Esophagus muscularis mucosa (tissue), 4 donors: ENCODE measurements at places on chromosomes 2 and 18. TPM values are rescaled to one million over a fixed set of nuclear protein-coding genes. Genes with fewer than 3 reads are reported as not detected.

GRCh38 chr18:11845654-11846053 lies 5.6 kb upstream of the CHMP1B start:
- DNase-seq, result no peak

GRCh38 chr2:177551989-177552421 lies 159.4 kb downstream of the AGPS start:
- DNase-seq, result no peak

DNA sequence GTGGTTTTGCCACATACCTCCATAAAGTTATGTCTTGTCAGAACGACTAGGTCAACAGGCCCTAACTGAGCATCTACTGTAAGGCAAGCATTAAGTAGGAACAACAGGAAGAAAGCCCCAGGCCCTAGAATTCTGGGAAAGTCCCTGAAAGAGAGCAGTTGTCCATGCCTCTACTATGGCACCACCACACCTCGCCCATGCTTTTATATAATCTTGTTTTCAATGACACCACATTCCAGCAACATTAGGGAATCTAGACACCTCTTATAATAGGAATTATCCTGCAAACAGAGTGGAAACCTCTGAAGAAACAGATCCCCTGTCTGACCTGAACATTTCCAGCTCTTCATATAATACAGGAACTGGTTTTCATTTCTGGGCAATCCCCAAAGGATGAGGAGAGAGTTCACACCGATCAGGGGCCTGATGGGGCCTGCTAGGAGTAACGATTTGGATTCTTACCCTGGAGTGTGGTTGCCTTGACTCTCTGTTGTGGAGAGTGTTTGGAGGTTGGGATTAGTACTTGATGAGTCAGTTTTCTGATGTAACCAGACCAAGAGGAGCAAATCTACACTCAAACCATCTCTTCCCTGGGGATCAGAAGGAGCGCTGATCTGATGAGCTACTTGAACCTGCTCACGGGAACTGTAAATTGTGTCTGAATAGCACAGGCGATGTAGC lies 31.9 kb upstream of the CEP68 start:
- no peak for DNase-seq

DNA sequence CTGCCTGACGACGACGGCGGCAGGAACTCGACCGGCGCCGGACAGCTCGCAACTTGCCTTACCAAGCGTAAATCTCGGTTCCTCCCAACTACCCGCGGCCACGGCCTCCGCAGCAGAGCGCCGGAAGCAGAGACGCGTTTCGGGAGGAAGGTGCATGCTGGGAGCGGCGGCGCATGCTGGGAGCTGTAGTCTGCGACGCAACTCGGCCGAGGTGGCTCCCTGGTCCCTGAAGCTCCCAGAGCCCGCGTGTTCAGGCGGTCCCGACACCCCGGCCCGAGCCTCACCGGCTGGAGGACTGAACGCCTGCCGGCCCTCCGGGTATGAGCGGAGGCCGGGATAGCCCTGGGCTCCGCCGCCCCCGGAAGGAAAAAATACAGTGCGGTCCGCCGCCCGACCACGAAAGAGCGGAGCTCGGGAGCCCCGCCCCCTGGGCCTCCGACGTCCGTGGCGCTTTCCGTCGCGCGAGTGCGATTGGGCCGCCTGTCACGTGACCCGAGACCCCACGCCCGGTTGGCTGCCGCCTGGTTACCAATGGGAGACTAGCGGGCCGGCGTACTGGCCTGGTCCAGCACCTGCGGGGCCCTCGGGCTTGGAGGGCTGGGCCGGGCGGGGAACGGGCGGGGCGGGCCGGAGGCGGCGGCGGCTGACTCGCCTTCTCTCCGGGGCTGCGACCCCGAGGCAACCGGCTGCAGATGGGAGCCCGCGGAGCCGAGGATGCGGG lies at the start of gene CAPN10:
Gene CAPN10 (plus strand): TSS at position 537 of the 721 bp plus-strand sequence. CDS start 178 bp downstream, at position 715.
- peak; percentile 100 for DNase-seq

DNA sequence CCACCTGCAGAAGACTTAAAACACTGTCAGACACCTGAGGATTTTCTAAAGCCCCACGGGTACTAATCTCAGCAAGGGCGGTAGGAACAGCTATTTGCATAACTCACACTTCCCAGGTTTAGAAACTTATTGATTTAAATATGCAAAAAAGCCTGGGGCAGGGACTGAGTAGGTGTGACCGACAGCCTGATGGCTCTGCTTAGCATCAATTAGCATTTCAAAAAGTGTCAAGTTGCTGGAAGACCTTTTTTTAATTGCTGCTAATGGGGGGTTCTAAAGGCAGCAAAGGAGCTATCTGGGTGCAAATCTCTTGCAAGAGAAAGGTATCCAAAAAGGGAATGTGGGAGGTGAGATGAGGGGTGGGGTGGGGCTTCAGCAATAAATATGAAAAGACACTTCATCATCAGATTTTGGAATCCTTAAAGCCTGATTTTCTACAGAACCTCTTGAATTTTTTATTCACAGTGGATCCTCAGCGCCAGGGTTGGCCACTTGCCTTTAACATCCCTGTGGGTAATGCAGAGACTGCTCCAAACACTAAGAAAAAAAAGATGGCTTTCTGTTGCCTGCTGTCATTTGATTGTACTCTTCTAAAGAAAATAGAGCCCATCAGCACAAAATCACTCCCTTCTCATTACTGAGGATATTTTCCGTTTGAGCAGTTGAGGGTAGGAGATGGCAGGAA lies 121.1 kb upstream of the RMP24 start:
- no peak for DNase-seq

GRCh38 chr2:100381240-100381639 lies 36.2 kb downstream of the CHST10 start:
- no peak for DNase-seq

DNA sequence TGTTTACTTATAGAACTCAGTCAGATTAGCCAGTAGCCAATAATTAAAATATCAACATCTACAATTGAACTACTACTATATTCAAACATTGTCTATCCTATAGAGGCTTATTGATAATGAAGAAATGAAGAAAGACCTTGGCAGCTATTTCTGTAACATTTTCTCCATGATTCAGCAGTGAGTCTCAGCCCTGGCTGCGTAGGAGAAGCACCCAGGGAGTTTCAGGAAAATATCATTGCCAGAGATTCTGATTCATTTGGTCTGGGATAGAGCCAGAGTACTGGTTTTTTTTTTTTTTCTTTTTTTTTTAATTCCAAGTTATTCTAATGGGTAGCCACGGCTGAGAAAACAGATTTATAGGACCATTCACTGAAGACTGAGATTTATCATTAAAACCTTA lies 404.8 kb downstream of the TXNL1 start:
- DNase-seq, result no peak

GRCh38 chr2:205089958-205090357 lies 544.7 kb downstream of the PARD3B start:
- DNase-seq, result no peak

DNA sequence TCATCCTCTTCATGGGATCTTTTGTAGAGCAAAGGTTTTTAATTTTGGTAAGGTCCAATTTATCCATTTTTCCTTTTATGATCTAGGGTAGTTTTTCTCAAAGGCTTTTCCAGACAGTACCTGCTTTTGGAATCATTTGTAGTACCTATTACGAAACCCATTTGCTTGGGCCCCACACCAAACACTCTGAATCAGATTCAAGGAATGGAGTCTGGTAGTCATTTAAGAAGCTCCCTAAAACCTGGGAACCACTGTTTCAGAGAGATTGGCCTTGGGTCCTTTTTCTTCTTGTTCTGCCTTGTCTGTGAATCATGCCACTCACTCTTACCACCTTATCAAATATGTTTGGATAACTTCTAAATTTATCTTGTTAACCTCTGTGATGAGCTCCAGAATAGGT lies 40.3 kb downstream of the OSBPL6 start:
- DNase-seq, result no peak

- DNase-seq, result no peak
These were observed 273.6 kb downstream of the PAX3 start for GRCh38 chr2:222024932-222025880.

DNA sequence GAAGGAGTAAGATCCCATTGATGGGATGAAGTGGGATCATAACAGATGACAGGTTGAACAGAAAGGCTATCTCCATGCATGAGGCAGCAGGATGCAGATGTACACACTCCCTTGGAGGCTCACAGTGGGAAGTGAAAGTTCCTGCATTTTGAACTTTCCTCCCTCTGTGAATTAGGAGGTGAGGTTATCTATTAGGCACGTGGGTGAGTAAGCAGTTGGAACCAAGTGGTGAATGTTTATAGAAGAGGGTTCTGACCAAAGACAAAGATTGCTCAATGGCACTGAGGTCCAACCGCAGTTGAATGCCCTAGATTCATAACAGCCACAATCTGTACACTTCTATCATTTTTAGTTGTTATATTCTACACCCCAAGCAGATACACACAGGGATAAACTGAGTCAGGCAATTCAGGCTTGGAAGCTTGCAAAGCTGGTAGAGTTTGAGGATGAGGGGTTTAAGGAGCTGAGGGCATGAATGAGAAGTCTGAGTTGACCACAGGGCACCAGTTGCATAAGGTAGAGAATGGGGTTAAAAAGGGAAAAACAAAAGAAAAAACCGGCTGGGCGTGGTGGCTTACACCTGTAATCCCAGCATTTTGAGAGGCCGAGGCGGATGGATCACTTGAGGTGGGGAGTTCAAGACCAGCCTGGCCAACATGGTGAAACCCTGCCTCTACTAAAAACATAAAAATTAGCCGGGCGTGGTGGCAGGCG lies 7.1 kb upstream of the KCMF1 start:
- no peak for DNase-seq

DNA sequence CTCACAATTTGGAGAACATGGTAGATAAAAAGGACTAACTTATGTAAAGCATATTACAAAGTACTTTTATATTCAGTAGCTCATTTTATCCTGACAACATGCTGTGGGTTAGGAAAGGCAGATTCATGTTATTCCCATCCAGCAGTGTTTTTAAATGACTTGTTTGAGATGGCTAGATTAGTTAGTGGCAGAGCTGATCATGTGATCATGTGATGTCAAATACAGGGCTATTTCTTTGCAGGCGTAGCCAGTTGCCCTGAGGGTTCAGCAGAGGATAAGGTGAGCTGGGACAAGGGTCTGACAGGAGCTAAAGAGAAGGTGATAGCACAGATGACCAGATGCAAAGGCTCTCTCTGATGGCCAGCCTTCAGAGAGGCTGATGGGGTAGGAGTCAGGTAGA lies 97.8 kb downstream of the ADD2 start:
- no peak for DNase-seq

Gene SERPINB13
- total RNA-seq, result not detected

Gene PLGLB1
- total RNA-seq, result 3.4 TPM

Gene TCF7L1
- total RNA-seq, result 23.2 TPM

Gene CTAGE1
- total RNA-seq, result not detected

Gene GCC2
- 33.6 TPM for total RNA-seq

Gene MAPK4
- 8.9 TPM for total RNA-seq
